ENCODE measurements at places on chromosomes 3 and 15.

DNA sequence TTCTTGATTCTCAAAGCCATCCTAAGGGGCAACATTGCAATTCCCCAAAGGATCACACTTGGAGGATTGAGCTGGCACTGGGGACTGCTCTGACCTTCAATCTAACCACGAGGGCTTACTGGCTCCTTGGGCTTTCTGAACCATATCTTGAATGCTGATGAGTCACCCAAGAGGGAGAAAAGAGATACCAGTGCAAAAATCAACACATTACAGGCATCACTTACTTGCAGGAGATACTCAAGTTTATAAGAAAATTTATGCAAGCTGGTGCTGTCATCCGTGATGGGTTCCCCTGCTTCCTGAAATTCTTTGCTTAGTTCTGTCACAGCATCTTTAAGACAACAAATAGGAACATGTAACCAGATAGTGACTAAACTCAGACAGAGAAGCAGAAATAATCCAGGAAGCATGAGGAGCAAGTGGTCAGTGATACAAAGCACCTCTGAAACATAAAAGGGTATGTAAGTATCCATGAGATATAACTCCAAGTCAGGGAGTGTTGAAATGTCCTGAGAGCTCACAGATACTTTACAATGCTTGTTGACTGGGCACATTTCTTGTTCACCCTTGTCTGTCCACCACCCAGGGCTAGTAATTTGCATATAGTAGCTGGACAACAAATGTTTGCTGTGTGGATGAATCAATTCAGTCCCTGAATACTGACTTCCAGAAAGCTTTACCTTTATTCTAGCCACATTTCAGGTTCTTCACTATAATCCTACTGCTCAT, 14.1 kb downstream of the FYCO1 start:
- no peak for DNase-seq

DNA sequence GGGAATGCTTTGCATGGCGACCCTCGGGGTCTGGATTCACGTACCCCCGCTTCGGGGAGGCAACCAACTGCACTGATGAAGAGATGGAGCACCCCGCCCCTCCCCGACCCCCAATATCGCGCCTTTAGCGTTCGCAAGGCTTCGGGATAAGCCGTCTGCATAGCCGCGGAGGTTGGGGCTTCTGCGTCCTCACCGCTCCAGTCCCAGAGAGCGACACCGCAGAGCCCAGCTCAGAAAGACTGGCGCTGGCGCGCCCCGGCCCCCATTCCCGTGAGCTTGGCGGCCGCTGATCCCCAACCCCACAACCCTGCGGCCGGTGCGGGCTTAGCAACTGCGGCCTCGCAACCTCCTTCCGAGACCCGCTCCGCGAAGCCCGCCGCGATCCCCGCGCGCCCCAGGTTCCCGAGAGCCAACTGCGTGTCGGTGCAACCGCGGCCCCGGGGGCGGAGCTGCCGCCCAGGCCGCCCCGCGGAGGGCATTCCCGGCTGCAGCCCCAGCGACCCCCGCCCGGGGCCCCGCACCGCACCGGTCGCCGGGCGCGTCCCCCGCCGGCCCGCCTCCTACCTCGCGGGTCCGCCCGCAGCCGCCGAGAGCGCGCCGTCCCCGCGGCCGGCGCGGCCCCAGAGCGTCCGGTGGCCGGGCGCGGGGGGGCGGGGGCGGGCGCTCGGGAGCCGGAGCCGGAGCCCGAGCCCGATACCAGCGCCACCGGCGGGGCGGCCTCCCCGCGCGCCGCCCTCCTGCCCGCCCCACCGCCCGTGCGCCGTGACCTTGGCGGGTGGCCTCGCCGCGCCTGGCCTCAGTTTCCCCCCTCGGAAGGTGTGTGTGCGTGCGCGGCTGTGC, 79.5 kb downstream of the IQSEC1 start:
- DNase-seq, result no peak

DNA sequence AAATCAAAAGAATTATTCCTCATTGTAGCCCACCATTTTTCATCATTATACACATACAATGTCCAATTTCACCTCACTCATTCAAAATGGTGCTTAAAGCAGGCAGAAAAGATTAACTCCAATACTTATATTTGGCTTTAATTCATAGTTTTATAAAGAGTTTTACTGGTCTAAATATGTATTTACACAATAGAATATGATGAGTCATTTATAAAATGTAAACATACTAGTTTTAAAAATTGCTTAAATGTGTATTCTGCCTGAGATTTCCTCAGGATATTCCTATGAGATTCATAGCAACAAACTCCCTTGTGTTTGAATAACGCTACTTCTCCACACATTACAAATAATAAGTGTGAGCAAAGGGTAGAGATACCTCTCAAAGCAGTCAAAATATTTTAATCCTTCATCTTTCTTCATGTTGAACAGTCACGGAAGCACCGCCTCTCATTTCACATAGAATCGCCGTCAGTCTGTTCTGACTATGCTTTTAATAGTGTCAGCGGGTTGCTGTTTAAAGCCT, 75.7 kb upstream of the GBE1 start:
- DNase-seq, result no peak

DNA sequence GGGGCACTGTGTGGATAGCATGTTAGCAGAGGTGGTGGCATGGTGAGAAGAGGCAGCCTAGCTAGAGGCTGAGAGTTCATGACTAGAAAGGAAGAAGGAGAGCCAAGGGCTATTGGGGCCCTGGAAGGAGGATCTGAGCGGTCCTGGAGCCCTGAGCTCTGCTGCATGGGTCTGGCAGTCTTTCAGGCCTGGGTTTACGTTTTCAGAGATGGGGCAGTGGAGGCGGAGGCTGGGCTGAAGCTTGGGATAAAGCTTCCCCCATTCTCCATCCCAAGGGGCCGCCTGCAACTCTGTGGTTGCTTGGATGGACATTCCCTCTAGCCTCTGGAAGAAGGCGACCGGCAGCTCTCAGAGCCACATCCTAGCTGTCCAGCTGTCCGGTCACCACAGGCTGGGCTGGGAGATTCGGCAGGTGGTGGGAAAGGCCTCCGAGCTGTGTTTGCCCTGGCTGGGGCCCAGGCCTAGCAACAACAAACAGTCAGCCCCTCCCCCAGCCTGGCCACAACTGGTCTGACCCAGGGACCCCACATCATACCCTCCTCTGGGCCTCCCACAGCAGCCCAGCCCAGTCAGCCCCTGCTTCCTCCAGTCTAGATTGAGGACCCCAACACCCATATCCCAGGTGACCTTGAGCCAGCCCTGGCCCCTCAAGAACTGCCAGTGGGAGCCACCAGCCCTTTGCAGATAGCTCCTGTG, 1.8 kb upstream of the SLC38A3 start:
- no peak for DNase-seq

DNA sequence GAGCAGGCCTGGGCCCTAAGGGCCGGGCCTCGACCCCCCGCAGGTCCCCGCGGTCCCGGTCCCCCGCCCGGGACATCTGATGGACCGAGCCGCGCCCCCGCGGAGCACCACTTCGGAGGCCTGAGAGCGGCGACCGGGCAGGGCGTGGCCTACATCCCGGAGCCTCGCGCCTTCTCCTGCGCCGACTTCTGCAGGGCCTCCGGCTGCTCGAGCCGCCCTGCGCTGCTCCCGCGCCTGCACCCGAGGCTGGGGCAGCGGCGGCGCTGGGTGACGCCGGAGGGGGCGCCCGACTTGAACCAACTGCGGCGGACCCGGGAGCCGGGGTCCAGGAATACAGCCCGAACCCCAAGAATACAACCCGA, 14.9 kb upstream of the GP9 start:
- DNase-seq, result no peak

- no peak for DNase-seq
These were observed 176.6 kb upstream of the TRIM42 start for GRCh38 chr3:140501061-140501769.

- peak; percentile 17 for DNase-seq
These were observed 129.1 kb upstream of the MEF2A start for GRCh38 chr15:99436542-99437314.

DNA sequence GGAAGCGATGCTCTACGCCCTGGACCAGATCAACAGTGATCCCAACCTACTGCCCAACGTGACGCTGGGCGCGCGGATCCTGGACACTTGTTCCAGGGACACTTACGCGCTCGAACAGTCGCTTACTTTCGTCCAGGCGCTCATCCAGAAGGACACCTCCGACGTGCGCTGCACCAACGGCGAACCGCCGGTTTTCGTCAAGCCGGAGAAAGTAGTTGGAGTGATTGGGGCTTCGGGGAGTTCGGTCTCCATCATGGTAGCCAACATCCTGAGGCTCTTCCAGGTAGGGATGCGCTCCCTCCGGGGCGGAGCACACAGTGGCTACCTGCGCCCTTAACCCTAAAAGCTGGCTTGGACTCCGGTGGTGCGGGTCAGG, 698 bp downstream of the GRM7 start:
- DNase-seq, result no peak
